ENCODE measurements at places on chromosomes 2 and 18. TPM values are rescaled to one million over a fixed set of nuclear protein-coding genes. Genes with fewer than 3 reads are reported as not detected.

DNA sequence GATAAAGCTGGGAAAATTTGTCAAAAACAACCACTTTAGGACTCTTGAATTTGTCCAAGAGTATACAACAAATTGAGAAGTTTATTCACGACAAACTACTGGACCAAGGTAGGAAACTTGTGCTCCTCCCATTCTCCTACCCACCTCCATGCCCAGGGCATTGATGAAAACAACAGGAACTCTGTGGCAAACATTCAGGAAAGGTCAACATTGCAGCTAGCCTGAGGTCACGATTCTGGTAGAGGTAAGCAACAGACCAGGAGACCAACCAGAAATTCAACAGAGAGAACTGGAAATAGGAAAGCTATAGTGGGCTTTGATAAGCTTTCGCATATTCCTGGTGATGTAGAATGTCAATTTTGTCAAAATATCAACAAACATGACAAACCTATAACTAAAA, 209.1 kb upstream of the CTAGE1 start:
- no peak for DNase-seq

The CDH7 gene
- not detected for total RNA-seq

DNA sequence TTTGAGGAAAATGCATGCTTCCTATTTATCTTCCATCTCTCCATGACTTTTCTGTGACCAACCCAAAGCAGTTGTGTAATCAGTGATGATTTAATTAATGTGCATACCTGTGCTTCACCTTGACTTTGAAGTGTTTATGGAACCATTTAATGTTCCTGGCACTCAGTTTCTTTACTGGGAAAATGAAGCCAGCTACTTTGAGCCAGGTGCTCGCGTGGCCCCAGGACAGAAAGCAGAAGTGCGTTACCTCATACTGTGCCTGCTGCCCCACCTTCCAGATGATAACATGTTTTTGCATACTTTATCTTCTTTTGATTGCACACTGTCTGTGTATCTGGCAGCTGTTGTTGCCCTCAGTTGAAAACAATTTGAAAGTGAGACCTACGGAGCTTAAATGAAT, 61.3 kb downstream of the PMAIP1 start:
- no peak for DNase-seq

- DNase-seq: no peak
These were observed 127.8 kb downstream of the TRIB2 start for GRCh38 chr2:12844511-12844910.

- DNase-seq: no peak
These were observed 252.9 kb downstream of the ATAD2B start for GRCh38 chr2:23673830-23674679.

GRCh38 chr2:101396316-101396717, 9.0 kb upstream of the CREG2 start:
- peak; percentile 84 for DNase-seq

DNA sequence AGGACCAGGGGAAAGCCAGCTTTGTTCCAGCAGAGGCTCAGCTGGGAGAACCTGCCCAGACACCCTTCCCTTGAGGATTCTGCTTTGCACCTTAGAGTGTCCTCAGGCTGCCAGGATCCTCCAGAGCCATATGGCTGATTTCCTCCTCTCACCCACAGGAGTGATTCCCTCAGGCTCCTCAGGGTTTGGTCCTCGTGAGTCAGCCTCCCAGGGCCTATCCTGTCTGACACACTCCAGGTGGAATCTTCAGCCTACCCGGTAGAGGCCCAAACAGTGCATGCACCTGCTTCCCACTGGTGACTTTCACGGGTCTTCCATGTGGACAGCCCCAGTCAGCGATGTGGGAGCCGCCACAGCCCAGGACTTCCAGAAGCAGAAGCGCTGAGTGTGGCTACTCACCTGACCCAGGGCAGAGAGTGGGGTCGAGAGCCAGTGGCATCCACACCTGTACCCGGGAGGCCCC, 73.3 kb downstream of the TFCP2L1 start:
- no peak for DNase-seq

The MOCOS gene
- total RNA-seq: 5.7 TPM

The CNRIP1 gene
- 29.8 TPM for total RNA-seq

The CD207 gene
- total RNA-seq: not detected

- no peak for DNase-seq
These were observed 182.5 kb downstream of the ACKR3 start for GRCh38 chr2:236752096-236752495.

GRCh38 chr2:207655000-207655399, 29.8 kb upstream of the METTL21A start:
- DNase-seq: no peak

The VWC2L gene
- total RNA-seq: not detected

The IHH gene
- total RNA-seq: 0.29 TPM

The ATP8B1 gene
- total RNA-seq: 14.4 TPM
